ENCODE measurements at places on chromosomes 6 and 20. TPM values are rescaled to one million over a fixed set of nuclear protein-coding genes. Genes with fewer than 3 reads are reported as not detected.
A peak's percentile ranks its signal among the peaks of the same experiment; 100 is the strongest.

- no peak overlapping the region for H3K27ac ChIP-seq
- no peaks in the 10 kb centered on the region for H3K36me3 ChIP-seq
- DNase-seq = no peak
- peaks cover 73% of the 10 kb centered on the region for H3K27me3 ChIP-seq
- peaks cover 9% of the 10 kb centered on the region for H3K4me1 ChIP-seq
Observed at GRCh38 chr6:41315943-41316620, 19.3 kb upstream of the NCR2 start.

GRCh38 chr20:50919567-50919966, 11.7 kb downstream of the ADNP start:
- no peak overlapping the region for H3K27ac ChIP-seq
- DNase-seq = no peak
- no peaks in the 10 kb centered on the region for H3K27me3 ChIP-seq
- peaks cover 85% of the 10 kb centered on the region for H3K4me1 ChIP-seq

GRCh38 chr20:5969940-5970339, 19.5 kb downstream of the MCM8 start:
- H3K27ac ChIP-seq = no peak overlapping the region
- no peak overlapping the region for H3K4me3 ChIP-seq
- no peaks in the 10 kb centered on the region for H3K4me1 ChIP-seq
- no peak for DNase-seq
- peaks cover 43% of the 10 kb centered on the region for H3K36me3 ChIP-seq

GRCh38 chr20:53597030-53597482, 3.4 kb upstream of the ZNF217 start:
- H3K27ac ChIP-seq = peak overlapping the region; percentile 100
- DNase-seq = no peak
- no peaks in the 10 kb centered on the region for H3K27me3 ChIP-seq
- peak overlapping the region; percentile 99 for H3K4me3 ChIP-seq
- H3K36me3 ChIP-seq = no peaks in the 10 kb centered on the region
- peaks cover 38% of the 10 kb centered on the region for H3K4me1 ChIP-seq

- H3K36me3 ChIP-seq = no peaks in the 10 kb centered on the region
- no peak overlapping the region for H3K4me3 ChIP-seq
- H3K4me1 ChIP-seq = no peaks in the 10 kb centered on the region
- no peaks in the 10 kb centered on the region for H3K27me3 ChIP-seq
Observed at GRCh38 chr6:55184782-55185530, 10.6 kb downstream of the HCRTR2 start.

DNA sequence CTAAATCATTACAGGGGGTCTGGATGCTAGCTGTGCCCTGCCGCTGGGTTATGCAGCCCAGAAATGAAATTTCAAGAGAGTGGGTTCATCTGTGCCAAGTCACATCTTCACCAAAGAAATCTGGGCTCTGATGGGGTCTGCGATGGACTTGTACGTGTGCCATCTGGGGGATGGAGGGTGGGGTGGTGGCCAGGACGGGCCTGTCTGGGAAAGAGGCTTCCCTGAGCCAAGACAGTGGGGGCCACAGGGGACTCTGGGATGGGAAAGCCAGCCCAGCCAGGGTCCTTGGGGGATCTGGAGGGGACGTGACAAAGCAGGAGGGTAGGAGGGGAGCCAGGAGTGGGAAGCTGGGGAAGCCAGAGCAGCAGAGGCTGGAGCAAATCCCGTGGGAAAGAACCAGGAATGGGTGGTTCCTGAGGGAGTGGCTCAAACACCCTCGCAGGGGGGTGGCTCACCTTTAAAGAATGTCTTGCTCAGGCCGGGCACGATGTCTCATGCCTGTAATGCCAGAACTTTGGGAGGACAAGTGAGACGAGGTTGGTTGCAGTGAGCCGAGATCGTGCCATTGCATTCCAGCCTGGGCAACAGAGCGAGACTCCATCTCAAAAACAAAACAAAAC, 36.3 kb upstream of the SULF2 start:
- no peak overlapping the region for H3K27ac ChIP-seq
- no peak overlapping the region for H3K4me3 ChIP-seq
- peaks cover 3% of the 10 kb centered on the region for H3K4me1 ChIP-seq
- peaks cover 14% of the 10 kb centered on the region for H3K27me3 ChIP-seq

DNA sequence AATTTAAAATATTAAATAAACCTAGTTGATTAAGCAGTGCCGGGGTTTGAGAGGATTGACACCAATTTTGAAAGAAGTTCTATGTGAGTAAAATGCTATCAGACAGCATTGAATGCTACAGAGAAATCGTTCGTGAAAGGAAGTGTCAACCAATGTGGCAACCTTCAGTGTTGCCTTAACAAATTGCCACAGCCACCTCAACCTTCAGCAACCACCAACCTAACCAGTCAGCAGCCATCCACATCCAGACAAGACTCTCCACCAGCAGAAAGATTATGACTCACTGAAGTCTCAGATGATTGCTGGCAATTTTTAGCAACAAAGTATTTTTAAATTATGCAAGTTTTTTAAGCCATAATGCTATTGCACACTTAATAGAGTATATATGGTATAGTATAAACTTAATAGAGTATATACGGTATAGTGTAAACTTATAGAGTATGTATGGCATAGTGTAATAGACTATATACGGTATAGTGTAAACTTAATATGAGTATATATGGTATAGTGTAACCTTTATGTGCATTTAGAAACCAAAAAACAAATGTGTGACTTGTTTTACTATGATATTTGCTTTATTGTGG, 65.3 kb upstream of the ID4 start:
- no peak overlapping the region for H3K27ac ChIP-seq
- no peak overlapping the region for H3K4me3 ChIP-seq
- no peaks in the 10 kb centered on the region for H3K27me3 ChIP-seq
- no peak for DNase-seq

GRCh38 chr6:38779310-38780062, 64.4 kb downstream of the DNAH8 start:
- DNase-seq = no peak
- peaks cover 8% of the 10 kb centered on the region for H3K27me3 ChIP-seq
- H3K36me3 ChIP-seq = no peaks in the 10 kb centered on the region

- H3K27ac ChIP-seq = no peak overlapping the region
- DNase-seq = no peak
- no peak overlapping the region for H3K4me3 ChIP-seq
- peaks cover 9% of the 10 kb centered on the region for H3K4me1 ChIP-seq
- no peaks in the 10 kb centered on the region for H3K36me3 ChIP-seq
Observed at GRCh38 chr20:9503526-9504245, 10.7 kb upstream of the LAMP5 start.

DNA sequence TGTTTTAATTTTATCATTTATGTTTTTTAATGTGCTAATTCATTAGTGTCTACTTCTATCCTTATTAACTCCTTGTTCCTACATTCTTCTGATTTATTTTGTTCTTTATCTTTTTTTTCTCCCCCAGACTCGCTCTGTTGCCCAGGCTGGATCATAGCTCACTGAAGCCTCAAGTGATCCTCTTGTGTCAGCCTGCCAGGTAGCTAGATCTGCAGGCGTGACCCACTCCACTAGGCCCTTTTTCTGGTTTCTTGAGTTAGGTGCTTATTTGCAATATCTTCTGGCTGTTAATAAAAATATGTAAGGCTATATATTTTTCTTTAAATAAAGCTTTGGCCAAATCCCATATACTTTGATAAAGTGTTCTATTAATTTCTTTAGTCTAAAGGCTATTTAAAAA, 2.8 kb downstream of the TAF11 start:
- H3K27me3 ChIP-seq = no peaks in the 10 kb centered on the region
- peaks cover 24% of the 10 kb centered on the region for H3K36me3 ChIP-seq

Gene GNAS-AS1
- not detected for total RNA-seq

Gene NKX2-2
- not detected for total RNA-seq

Gene ZNF165
- total RNA-seq = 2.1 TPM

Measured in suprapubic skin (tissue), 4 donors.